ENCODE measurements at places on chromosomes 2 and 18. TPM values are rescaled to one million over a fixed set of nuclear protein-coding genes. Genes with fewer than 3 reads are reported as not detected.

LINC00305 gene
- not detected for total RNA-seq

DNA sequence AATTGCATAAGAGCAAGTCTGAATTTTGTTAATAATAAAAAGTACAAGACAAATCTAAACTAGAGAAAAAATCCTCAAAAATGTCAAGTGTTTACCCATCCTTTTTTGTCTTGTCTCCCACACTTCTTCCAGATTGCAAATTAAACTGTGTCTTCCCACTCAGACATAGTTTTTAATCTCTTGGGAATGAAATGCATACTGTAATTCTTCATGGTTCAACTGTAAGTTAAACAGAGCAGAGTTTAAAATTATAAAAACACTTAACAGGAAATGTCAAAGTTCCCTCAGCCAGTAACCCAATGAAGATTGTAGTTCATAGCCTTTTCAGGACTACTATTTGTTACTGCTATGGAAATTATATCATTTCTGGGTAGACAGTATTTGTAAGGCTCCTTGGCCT lies 171.8 kb downstream of the UBE2E3 start:
- DNase-seq: no peak

DNA sequence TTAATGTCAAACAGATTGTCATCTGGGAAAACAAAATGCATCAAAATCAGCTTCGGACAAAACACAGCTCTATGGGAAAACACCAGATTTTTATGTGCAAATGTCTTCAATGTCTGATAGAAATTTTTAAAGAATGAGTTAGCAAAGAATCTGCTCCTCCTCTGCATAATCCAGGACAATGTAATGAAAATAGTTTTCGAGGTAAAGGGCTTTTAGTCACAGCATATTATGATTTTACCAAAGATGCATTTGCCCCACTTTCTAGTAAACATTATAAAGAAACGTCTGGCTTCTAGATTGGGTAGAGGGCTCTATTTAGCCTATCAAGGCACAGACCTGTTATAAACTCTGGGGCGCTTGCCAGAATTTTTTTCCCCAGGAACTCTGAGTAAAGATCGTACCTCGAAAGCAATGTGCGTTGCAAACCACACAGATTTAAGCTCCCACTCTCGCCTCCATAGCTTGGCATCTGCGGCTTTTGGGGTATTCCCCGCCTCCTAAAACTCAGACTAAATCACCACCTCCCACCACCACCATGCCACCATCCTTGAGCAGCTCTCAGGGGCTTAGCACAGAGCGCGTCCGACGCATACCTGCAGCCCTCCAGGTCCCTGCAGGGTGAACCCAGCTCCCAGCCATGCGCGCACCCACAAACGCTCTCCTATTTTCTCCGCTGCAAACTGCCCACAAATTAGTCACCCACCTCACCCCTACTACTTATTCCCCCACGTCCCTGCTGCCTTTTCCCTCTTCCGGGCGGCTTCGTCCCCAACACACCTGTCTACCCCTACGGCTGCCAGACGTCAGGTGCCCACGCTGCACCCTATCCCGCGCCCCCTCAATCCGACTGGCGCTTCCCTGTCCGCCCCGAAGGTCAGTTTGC lies 829 bp downstream of the ACVR1C start:
- DNase-seq: peak; percentile 85

- no peak for DNase-seq
Measured at GRCh38 chr2:58427572-58428095, 186.5 kb upstream of the FANCL start.

PKDCC gene
- 4.0 TPM for total RNA-seq

LAMA3 gene
- total RNA-seq: 8.3 TPM

DNA sequence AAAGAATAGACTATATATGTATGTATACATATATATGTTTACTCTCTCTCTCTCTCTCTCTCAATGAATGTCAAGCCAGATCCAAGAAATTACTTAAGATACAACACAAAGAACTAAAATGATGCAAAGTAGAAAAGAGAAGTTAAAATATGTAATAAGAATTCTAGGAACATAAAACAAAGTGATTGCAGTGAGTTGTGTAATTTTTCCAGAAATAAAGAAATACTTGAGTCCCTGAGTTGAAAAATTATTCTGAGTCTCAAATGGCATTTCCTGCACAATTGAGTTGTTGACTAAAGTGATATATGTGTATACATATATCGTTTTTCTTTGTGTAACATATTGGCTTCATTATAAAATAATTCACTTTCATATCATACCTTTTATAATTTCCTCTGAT lies 262.4 kb downstream of the INSIG2 start:
- DNase-seq: no peak

- no peak for DNase-seq
Measured at GRCh38 chr2:101722864-101723263, 25.4 kb downstream of the MAP4K4 start.

DNA sequence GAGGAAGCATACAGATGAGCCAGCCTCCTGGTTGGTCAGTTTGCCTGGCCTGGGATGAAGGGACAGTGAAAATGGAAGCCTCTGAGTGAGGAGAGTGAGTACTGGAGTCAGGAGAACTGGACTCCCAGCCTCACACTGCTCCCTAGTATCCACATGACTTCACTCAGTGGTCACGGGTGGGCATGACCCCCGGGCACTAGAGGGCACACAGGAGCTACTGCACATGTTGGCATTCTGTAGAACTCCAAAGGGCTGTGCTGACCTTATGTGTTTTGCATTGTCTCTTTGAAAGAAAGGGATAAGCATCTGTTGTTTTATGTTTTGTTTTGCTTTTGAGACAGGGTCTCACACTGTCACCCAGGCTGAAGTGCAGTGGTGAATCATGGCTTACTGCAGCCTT lies 23.7 kb downstream of the NCAPH start:
- DNase-seq: no peak

IMP4 gene
- 54.8 TPM for total RNA-seq

MATN3 gene
- total RNA-seq: 2.4 TPM

- no peak for DNase-seq
Measured at GRCh38 chr2:160375037-160375436, 118.6 kb downstream of the RBMS1 start.

DNA sequence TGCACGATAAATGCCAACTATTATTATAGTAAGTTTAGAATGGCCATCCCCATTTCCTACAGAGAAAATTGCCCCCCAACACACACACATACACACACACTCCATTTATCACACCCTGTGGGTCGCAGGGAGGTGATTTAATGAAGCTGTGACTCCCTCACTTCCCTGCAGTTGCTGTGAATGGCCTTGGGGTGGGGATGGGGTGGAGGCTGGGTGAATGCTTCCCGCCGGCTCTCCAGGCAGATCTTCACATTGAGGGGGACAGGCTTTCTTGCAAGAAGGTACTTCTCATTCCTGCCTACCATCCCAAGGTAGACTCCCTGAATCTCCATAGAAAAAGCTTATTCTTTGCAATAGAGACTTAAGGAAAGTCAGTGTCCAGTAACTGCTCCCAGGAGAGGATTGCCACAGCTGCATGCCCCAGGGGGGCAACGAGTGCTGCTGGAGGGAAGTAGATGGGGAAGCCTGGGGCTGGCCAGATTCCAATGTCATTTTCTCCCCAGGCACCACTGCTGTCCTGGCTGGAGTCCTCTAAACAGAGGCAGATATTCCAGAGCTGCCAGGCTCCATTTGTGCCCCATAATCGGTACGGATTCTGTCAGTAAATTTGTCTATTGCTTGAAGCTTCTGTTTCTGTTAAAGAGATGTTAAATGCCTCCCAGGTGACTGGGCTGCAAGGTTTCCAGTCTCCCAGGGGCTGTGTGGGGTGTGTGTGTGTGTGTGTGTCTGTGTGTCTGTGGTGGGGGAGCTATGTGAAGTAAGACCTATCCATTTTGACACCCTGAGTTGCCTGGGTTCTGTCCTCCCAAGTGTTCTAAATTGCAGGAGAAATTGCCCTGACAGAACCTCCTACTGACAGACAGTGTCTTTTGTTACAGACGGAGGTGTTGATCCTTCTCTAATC lies 265.5 kb downstream of the SRBD1 start:
- DNase-seq: no peak

VAPA gene
- 316 TPM for total RNA-seq

DNA sequence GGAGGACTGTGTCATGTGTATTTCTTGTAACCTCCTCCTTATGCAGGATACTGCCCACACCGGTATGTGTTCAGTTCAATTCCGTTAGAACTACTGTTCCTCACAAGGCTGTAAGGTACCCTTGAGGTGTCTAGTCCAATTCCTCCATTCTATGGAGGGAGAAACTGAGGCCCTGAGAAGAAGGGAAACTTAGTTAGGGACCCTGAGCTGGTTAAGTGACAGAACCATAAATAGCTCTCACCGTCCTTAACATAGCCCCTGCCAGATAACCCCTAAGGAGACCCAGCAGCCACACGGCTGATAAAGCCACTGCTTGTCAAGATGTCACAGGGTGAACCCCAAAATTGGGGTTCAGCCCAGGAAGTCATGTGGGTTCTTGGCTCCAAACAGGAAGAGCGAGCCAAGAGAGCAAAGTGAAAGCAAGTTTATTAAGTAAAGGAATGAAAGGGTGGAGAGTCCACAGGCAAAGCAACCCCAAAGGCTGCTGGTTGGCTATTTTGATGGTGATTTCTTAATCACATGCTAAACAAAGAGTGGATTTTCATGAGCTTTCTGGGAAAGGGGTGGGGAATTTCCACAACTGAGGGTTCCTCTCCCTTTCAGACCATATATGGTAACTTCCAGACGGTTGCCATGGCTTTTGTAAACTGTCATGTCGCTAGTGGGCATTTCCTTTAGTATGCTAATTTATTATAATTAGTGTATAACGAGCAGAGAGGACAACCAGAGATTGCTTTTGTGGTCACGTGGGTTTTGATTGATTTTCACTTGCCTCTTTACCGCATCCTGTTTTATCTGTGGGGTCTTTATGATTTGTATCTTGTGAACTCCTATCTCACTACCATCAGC lies 83.4 kb upstream of the RTN4 start:
- peak; percentile 88 for DNase-seq

DNA sequence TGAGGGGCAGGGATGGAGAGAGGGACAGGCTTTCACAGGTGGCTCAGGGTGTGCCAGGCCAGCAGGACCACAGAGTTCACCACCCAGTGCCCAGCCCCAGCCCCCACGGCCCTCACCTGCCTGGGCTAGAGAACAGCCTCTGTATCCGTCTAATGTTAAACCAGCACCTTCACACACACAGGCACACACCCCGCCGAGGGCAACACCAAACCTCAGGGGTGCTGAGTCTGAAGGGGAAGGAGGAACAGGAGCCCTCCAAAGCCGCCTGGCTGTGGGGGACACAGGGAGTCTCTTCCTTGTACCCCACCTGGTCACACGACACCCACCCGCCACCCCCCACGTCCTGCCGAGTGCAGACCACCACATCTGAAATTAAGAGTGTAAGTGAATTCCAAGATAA lies 205.8 kb upstream of the SALL3 start:
- no peak for DNase-seq

DNA sequence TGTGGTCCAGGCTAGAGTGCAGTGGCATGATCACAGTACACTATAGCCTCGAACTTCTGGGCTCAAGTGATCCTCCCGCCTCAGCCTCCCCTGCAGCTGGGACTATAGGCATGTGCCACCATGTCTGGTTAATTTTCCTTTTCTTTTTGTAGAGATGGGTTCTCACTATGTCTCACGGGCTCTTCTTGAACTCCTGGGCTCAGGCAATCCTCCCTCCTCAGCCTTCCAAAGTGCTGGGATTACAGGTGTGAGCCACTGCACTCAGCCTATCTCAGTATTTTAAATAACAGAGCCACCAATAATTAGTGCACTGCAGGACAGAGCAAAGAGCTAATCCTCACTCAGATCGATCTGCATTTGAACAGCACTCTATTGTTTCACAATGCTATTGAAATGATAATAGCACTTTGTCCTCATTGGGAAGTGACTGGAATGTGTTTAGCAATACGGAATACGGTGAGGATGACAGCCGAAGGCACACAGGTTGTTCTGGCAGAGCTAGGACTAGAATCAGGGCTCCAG lies 335.9 kb downstream of the DLGAP1 start:
- no peak for DNase-seq

DNA sequence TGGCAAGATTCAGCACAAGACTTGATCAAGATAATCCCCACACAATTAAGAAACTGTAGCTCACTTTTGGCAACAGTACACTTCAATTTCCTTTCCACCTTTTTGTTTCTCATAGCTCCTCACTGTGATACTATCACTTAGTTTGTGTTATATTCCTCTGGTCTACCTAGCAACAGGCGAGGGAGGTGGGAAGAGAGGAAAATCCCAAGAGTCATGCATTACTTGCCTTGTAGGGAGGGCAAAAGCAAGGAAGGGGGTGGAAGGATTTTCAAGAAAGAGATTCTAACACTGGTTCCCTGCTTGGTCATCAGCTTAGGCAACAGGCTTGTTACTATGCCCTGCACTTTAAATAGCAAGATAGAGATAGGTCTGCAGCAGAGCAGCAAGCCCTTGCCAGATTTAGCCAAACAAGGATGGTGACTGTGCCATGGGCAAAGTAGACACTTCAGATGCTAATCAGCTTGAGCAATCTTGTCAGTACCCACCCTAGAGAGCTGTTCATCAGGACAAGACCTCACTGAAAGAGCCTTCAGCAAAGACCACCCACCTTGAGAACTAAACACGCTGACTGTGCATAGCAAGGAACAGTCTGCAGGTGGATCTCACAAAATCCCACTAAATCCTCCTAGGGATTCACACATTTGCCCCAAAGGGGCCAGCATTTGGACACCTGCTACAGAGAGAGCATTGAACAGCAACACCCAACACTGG lies 134.6 kb downstream of the MBD2 start:
- peak; percentile 56 for DNase-seq

DNA sequence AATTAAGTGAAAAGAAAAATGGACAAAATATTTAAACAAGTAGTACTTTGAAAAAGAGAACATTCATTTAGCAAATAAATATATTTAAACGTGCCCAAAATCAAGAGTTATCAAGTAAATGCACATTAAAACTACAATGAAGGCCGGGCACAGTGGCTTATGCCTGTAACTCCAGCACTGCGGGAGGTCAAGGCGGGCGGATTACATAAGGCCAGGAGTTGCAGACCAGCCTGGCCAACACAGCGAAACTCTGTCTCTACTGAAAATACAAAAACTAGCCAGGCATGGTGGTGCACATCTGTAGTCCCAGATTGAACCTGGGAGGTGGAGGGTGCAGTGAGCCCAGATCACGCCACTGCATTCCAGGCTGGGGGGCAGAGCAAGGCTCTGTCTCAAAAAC lies 9.8 kb downstream of the STAM2 start:
- DNase-seq: no peak

MYO1B gene
- total RNA-seq: 246 TPM

DNA sequence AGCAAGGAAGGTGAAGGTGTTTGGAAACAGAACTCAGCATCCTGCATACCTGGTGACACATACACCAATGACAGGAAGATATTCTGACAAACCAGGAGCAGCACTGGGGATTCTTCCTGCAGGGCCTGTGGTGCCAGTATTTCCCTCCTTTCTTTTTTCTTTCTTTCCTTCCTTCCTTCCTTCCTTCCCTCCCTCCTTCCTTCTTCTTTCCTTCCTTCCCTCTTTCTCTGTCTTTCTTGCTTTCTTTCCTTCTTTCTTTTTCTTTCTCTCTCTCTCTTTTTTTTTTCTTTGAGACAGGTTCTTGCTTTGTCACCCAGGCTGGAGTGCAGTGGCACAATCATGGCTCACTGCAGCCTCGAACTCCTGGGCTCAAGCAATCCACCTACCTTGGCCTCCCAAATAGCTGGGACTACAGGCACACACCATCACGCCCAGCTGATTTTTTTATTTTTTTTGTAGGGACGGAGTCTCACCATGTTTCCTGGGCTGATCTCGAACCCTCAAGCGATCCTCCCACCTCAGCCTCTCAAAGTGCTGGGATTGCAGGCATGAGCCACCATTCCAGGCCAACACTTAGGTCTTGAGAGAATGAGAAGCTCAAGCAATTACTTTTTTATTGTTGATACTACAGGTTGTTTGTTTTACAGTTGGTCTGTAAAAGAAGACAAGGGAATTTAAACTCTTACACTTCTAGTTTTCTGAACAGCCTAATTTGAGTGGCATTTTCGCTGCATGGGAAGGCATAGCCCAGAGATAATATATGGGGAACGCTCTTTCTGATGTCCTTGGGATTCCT lies 54.7 kb upstream of the GATA6 start:
- no peak for DNase-seq

AMER3 gene
- not detected for total RNA-seq

Data from osteoblast (primary cell).